HS-5 (cell line): ENCODE measurements at places on chromosomes 1 and 21.

DNA sequence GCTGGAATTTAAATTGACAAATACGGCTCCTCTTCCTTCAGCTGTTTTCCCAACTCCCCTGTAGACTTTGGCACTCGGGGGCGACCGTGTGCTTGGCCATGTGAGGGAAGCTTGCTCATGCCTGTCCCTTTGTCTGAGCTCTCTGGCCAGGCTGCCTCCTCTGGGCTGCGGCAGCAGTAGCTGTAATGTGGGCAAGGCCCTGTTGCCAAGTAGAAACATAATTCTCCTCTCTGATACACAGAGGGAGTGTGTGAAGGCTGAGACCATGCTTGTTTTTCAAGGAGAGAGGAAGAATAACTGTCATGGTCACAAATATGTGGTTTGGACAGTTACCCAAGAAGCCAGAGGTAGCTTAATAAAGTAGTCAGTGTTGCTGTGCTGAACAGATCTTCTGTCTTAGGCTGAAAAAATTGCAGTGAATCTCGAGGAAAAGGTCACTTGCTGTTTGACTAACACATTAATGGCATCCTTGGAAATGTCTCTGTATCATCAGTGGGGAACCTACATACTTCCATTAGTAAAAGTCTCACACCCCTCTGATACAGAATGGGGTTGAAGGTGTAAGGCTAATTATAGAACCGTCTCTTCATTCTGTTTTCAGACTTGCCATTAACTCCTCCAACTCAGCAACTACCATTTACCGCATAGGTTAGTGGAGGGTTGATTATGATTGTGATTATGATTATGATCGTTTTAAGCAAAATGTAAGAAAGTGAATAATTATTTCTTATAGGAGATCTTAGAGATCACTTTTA is 94.6 kb downstream of the TGFB2 start:
- no peak for DNase-seq

DNA sequence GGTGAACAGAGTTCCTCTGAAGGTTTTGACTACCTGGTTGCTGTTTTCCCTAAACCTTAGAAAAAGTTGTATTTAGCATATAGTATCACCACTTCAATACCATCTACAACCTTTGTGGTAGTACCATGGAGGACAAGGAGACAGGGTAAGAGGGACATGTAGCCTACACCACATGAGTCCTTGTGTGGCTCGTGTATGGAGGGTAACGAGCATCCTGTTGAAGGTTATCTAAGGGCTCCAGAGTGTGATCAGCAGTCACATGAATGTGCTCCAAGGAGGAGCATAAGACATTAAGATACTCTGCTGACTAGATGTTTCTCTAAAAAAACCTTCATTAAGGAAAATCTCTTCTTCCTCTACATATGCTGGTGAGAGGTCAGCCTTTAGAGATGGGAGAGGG is 67.3 kb downstream of the VCAM1 start:
- no peak for DNase-seq

GRCh38 chr1:221758455-221758854 is 16.6 kb upstream of the DUSP10 start:
- DNase-seq = no peak

- DNase-seq = no peak
These were observed 40.2 kb downstream of the GFI1 start for GRCh38 chr1:92446546-92446945.

DNA sequence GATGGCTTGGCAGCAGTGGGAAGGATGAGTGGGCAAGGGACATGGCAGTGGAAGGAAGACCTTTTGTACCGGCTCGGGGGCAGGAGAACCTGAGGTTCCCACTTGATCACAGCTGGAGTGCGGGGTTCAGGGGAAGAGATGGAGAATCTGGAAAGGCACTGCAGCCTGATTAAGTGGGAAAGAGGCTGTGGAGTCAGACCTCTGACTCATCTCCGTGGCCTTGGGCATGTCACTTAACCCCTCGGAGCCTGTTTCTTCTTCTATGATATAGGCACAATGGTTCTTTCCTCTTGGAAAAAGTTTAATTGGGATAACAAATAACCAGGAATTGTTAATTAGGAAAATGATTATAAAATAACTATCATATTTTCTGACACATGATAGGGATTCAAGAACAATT is 13.1 kb upstream of the TMEM61 start:
- peak; percentile 19 for DNase-seq

GRCh38 chr1:70486676-70487458 is 75.8 kb downstream of the CTH start:
- peak; percentile 86 for DNase-seq

DNA sequence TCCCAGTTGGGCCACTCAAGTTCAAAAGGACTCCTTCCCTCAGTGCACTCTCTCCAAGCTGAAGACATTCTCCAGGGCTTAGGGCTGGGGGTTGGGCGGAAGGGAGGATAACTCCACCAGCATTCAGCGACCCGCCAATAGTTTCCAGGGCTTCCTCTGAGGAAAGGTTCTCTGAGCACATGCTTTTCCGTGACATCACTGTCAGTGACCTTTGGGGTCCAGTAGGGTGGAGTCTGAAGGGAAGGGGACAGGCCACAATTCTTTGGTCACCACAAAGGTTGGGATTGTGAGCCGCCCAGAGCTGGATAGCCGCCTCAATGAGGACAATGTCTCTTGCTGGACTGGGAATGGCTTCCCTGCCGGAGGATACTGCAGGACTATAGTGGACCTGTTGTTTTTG is 22.8 kb upstream of the RXRG start:
- no peak for DNase-seq

GRCh38 chr1:243253926-243254232 is 1.2 kb downstream of the CEP170 start:
- no peak for DNase-seq

- DNase-seq = peak; percentile 92
These were observed 46.3 kb upstream of the VANGL1 start for GRCh38 chr1:115595279-115596079.

GRCh38 chr1:31651766-31652165 is 7.1 kb upstream of the PEF1 start:
- DNase-seq = no peak

GRCh38 chr1:96096613-96097321 is 624.8 kb upstream of the PTBP2 start:
- no peak for DNase-seq

GRCh38 chr1:36531833-36532232 is 49.1 kb upstream of the CSF3R start:
- DNase-seq = no peak

DNA sequence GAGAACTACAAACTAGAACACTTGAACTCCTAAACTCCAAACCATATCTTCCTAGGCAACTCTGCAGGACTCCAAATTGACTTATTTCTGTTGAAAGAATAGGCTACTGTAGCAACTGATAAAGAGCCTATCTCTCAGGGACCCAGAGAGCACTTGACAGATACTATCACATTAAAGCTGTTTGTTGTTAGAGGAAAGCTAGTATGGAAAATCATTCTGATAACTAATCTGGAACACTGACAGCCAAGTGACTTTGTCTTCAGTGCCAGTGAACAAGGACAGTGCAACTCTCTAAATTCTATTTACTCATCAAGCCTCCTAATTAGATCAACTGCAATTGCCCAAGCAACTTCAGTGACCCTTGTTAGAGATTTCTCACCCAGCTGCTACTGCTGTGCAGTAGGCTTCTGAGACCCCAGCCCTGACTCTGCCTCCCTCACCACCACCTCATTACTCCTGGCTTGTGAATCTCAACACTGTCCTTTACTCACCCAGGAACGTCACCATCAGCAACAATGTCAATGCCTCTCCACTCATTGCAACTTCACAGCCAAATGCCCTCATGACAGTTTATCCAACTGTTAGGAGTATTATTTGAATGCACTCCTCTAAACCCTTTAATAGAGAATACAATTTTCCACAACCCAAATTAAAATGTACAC is 7.4 kb upstream of the RGS13 start:
- no peak for DNase-seq

- DNase-seq = no peak
These were observed 1384.6 kb downstream of the MRPL39 start for GRCh38 chr21:24222676-24223075.

DNA sequence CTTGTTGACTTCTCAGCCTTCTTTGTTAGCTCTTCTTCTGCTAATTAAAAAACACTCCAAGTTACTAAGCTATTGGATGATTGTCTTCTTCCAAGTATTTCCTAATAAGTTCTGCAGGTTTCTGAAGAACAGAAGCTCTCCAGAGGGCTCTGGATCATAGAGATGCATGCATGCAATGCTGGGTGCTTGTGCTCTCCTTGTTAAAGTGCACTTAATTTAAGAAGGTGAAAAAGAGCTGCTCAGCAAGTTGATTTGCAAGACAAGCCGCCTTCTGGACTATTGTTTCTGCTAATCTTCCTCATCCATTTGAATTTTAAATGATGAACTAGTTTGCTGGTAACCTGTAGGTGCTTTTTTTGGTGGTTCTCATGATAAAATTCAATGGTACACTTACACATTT is 16.1 kb downstream of the RRP15 start:
- no peak for DNase-seq

- no peak for DNase-seq
These were observed 49.0 kb downstream of the KLHDC7A start for GRCh38 chr1:18529714-18530113.

DNA sequence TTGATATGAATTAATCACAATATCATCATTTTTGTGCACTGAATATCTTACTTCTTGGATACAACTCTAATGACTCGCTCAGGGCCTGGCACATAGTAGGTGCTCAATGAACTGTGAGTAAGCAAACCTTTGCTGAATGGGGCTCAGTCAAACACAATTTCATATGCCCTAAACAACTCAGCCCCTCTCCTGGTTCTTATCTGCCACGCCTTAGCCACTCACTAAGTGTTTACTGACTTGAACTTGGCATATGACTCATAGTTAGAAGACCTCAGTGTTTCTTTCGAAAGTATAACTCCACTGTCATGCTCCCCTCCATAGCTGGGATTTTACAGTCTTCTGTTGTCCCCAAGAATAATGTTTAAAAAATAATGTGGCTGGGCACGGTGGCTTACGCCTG is 4.8 kb upstream of the IFNLR1 start:
- DNase-seq = peak; percentile 44

DNA sequence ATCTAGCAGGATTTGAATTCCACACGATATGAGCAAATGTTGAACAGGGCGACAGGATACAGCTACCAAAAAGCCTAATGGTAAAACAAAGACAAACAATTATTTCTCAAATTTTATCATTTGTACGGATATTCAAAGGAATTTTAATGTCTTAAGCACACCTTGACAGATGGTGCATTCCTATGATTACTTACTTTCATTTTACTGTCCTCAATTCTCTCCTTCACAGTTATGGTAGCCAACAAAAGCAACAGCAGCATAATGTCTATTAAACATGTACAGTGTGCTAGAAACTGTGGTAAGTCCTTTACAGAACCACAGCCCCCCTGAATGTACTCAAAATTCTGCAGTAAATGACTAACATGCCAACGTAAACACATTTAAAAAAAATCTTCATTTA is 365.8 kb downstream of the SMYD3 start:
- no peak for DNase-seq

- DNase-seq = no peak
These were observed 75.2 kb downstream of the LMX1A start for GRCh38 chr1:165281207-165281901.

GRCh38 chr1:157376681-157377080 is 175.6 kb downstream of the FCRL5 start:
- no peak for DNase-seq

DNA sequence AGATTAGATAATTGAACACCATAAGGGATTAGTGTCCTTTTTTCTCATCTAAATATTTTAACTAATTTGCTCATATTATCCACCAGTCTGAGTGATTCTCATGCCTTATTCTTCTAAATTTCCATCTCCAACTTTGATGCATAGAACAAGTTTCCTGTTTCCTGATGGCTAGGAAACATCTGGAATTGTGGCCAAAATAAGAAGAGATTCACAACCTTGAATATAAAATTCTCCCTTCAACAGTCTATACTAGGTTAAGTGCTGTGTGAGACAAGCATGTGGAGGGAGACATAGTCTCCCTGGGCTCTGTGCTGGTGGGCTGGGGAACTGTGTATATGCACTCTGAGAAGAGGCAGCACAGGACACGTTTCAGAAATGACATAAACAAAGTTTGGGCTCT is 21.6 kb upstream of the ROR1 start:
- no peak for DNase-seq

GRCh38 chr1:36603461-36603860 is 120.7 kb upstream of the CSF3R start:
- DNase-seq = no peak

- DNase-seq = no peak
These were observed 74.1 kb downstream of the ADARB1 start for GRCh38 chr21:45148316-45148990.

DNA sequence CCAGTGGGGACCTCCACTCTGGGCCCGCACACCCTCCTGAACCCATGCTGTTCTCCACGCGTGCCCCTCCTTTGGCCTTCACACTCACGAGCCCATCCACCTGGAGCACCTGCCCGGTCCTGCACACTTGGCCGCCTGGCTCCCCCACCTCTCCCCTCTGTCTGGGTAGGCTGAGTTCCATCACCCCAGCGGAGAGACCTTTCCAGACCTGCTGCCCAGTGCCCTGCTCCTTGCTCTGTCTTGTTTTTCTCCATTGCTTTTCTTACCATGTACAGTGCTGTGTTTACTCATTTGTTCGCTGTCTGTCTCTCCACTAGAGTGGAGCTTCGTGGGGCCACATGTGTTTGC is 351.0 kb upstream of the VAMP3 start:
- no peak for DNase-seq

GRCh38 chr1:221286399-221286798 is 407.2 kb downstream of the HLX start:
- no peak for DNase-seq

- no peak for DNase-seq
These were observed 52.2 kb upstream of the ROR1 start for GRCh38 chr1:63721531-63722189.

GRCh38 chr1:23069149-23069548 is 49.9 kb downstream of the KDM1A start:
- no peak for DNase-seq

DNA sequence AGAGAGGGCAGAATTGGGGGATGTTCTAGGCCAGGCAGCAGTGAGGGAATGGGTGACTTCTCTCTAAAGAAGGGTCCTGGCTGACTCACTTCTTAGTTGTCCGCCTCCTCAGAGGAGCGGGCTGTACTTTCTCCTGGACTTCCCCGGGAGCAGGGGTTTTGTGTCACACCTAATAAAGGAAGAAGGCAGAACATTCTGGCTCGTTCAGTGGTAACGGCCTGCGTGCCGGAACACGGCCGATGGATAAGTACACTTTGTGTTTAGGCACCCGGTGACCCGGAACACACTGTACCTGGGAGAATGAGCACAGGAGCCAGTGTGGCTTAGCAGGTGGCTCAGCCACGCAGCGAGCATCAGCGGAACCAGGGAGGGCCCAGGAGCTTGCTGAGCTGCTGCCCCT is 84.7 kb downstream of the FBXO2 start:
- DNase-seq = no peak
